ENCODE measurements at places on chromosomes 2 and 18.

GRCh38 chr2:96923810-96924774, 54.2 kb upstream of the SEMA4C start:
- DNase-seq, result no peak

- DNase-seq, result no peak
Observed at GRCh38 chr2:239554766-239555570, 154.1 kb upstream of the HDAC4 start.

DNA sequence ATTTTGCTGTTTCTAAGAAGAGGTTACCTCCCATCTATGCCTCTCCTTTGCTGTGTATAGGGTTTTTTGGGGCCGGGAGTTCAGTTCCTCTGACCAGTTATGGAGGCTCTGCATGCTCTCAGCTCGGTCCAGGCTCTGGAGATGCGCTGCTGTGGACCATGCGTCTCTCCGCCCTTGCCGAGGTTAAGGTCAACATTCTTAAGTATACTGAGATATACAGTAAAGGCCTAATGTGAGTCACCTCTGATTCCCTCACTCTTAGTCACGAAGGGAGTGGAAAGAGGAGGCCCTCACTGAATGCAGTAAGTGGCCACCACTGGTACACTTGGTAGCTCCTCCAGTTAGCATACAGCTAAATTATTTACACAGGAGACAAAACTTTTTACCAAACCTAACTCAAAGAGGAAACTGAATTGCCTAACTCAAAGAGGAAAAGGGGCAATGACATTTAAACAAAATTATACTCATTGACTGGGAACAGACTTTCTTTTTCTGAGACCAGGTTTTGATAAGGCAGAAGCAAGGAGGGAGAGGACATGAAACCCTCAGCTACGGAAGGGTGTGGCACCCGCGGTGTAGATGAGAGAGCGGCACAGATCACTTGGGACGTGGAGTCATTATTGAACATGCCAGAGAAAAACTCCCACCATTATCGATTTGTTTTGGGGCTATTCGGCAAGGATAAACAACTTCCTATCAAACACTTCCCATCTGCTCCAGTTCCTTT, 98.7 kb downstream of the COPS8 start:
- DNase-seq, result no peak

GRCh38 chr2:237092920-237093781, 7.5 kb downstream of the COPS8 start:
- no peak for DNase-seq

DNA sequence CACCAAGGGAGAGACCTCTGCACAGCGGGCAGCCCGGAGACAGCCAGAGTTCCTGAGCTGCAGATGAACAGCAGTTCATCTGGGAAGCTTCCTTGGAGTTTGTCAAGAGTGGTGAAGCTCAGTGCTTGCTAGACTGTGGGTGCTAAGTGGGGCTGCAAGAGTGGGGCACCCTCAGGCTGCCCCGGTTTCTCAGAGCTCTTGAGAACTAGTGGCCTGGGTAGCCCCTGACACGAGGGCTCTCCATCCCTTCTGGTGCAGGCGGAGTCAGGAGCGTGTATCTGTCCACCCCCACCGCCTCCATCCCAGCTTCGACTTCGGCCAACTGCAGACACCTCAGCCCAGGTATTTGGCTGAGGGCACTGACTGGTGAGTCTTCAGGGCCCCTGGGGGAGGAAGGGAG, 222.0 kb downstream of the LOXHD1 start:
- no peak for DNase-seq

- no peak for DNase-seq
Observed at GRCh38 chr2:170895023-170895757, 33.9 kb upstream of the GORASP2 start.

- DNase-seq, result no peak
Observed at GRCh38 chr2:117551858-117552257, 262.6 kb upstream of the DDX18 start.

- no peak for DNase-seq
Observed at GRCh38 chr2:19894134-19894792, 7.5 kb downstream of the TTC32 start.

- no peak for DNase-seq
Observed at GRCh38 chr2:158753641-158754611, 41.2 kb upstream of the DAPL1 start.

DNA sequence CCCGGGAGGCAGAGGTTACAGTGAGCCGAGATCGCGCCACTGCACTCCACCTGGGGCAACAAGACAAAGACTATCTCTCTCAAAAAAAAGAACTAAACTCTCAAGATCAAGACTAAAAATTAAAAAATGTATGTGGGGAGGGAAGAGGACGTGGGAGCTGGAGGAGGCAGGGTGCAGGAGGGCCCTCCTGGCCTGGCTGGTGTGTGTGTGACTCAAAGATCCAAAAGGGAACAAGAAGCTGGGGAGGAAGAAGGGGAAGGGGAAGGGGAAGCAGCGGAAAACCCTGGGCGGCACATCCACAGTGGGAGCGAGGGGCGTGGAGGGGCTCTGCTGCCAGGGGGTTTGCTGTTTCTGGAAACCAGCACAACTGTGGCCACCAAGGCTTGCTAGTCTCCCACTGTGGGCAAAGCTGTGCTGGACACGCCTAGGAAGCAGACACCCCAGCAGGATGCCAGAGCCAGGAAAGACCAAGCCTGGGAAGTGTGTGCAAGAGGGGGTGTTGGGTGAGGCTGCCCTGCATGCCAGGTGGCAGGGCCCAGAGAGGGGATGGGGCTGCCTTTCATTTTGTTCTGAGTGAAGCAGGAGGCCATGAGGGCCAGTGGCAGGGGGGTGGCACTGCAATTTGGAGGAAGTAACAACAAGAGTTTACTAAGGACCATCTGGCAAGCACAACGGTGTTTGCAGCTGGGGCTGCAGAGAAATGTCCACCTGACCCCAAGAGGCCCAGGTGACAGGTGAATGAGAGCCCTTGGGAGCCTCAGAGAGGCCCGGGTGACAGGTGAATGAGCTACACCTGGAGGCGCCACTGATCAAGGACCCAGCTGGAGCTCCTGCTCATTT, 44.5 kb downstream of the ANO7 start:
- DNase-seq, result no peak

- no peak for DNase-seq
Observed at GRCh38 chr18:42937436-42937835, 178.0 kb downstream of the RIT2 start.

GRCh38 chr18:9140381-9140780, 3.8 kb downstream of the ANKRD12 start:
- DNase-seq, result no peak

DNA sequence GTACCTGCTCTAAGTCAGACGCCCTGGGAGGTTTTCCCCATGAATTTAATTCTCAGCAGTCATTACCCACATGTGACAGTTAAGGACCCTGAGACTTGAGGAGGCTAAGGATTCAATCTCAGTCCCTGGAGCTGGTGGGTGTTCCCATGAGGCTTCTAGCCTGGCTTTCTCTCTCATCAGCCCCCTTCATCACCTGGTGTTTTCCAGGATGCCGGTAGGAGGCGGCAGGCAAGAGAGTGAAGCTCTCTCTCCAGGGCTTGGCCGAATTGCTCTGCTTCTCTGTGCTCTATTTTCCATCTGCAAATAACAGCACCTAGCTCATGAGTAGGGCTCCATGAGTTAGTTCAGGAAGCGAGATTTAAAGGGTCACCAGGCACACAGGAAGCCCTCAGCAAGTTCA, 241.9 kb downstream of the PTPRM start:
- no peak for DNase-seq

DNA sequence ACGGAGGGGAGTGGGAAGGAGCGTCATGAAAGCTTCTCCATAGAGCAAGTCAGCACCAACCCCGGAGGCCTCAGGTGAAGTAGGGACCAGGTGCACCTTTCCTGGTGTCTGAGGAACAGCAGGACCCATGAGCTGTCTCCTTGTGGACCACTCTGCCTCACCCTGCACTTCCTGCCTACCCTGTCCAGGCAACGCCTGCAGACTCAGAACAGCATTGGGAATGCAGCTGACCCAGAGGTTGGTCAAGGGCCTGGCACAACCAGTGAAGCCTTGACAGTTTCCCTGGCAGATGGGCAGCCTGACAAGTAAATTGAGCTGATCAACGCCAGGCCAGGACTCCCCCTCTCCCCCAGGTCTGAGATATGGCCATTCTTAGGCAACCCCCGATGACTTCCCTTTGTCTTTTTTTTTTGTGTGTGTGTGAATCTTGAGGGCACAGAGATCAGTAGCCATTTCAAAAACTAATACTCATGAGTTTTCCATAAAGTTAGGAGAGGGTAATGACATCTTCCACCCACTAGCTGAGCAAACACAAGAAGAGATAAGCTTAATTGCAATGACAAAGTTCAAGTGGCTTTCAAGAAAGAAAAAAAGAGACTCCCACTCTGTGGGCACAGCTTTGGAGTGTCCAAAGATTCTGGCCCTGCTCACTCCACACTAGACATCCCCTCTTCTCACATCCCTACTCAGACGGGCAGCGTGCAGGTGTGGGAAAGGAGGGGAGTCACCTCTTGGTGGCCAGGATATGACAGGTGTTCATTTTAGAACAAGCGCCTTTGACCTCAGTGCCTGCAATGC, 3.5 kb upstream of the FABP1 start:
- DNase-seq, result no peak

DNA sequence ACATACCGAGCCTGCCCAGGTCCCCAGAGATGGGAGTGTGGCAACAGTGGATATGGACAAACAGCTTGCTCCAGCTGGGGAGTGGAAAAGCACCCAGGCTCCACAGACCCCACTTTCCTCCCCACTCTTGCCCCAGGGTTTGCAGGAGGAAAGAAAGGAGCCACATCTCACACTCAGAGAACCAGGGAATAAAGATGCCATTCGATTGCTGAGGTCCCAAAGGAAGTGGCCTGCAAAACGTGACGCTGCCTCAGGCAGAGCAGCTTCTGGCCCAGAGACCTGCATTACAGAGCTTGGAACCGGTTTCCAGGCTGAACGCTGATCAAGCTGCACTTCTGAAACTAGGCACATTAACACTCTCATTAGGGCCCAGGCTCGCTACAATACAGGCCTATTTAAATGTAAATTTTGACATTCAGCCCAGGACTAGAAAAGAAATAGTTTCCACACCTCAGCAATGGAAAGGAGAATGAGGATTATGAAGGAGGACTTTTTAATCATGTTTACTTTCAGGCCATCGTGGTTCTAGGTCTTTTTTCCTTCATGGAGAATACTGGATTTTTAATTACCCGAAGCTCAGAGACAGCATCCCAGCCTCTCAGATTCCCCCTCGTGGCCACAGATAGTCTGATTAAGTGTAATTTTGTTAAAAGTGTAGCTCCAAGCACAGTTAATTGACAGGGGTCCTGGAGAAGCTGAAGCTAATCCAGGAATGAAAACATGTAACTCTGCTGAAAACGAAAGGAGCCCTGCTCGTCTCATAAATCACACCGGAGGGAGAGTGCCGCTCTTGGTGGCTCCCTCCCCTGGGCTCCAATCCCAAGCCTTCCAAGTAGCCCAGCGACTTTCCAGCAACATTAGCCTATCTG, 221.3 kb upstream of the RAB6C start:
- no peak for DNase-seq

DNA sequence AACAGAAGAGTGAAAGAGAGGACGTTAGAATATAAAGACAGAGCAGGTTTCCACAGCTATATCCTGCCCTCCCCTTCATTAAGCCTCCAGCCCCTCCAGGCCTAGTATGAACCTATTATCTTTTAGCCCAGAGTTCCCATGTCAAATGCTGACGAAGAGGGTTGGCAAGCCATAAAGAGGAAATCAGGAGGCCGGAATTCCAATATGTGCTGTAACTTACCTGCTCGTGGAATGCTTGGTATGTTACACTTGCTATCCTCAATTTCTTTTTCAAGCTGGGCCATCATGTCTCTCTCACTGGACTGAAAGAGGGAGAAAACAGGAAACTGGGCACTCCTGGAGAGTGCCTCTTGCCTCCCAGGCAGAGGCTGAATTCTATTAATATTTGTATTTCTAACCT, 264.1 kb downstream of the TRIB2 start:
- no peak for DNase-seq

- no peak for DNase-seq
Observed at GRCh38 chr2:179106676-179107428, 56.9 kb upstream of the CCDC141 start.

GRCh38 chr2:70360661-70361270, 58.9 kb upstream of the FAM136A start:
- DNase-seq, result no peak

DNA sequence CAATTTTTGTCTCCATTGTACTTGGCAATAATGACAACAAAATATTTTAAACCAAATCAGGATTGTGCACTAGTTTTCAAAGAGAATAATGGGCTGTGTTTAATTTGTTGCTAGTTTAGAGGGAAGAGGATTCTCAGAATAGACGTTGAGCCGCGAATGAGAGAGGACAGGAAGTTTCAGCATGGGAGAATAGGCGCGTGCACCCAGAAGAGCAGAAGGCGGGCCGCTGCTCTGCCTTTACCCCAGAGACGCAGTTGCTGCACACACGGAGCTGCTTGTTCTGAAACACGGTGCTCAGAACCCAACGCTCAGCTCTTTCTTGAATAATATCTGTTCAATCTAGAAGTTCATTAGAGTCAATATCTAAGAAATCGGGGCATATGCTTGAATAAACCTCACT, 223.4 kb downstream of the MYT1L start:
- no peak for DNase-seq

DNA sequence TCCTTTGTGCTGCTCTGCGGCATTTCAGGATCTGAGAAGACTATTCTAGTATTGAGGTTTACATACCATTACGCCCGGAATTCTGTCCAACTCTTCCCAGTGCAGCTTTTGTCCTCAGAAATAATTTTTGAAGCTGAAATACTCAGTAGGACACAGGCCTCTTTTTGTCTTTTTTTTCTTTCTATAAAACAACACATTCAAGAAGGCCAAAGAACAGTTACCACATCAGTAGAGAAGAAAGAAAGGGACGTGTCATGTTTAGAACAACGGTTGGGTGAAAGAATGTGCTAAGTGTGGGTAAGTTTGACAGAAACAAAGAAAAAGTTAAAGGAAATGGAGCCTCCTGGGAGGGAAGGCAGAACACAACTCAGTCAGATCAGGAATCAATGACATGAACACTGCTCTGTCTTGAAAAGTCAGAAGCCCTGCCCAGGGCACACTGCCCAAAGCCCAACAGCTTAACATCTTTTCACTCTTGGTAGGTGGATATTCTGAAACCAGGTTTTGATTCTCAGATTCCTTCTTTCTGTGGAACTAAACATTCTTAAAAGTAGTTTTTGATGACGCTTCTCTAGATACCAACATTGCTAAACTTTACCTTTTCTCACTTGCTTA, 198.6 kb upstream of the CWC22 start:
- DNase-seq, result no peak

DNA sequence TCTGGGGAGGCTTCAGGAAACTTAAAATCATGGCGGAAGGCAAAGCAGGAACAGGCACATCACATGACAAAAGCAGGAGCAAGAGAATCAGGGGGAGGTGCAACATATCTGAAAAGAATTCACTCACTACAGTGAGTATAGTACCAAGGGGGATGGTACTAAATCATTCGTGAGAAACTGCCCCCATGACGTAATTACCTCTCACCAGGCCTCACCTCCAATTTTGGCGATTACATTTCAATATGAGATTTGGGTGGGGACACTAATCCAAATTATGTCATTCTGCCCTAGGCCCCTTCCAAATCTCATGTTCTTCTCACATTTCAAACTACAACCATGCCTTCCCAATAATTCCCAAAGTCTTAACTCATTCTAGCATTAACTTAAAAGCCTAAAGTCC, 740.8 kb upstream of the SOX11 start:
- DNase-seq, result no peak

GRCh38 chr2:241539616-241540374, 18.8 kb upstream of the BOK start:
- no peak for DNase-seq

- no peak for DNase-seq
Observed at GRCh38 chr18:21815101-21815500, 74.5 kb downstream of the MIB1 start.
